CD8-positive, alpha-beta memory T cell (primary cell): ENCODE measurements at places on chromosomes 11 and 22. TPM values are rescaled to one million over a fixed set of nuclear protein-coding genes. Genes with fewer than 3 reads are reported as not detected.

The ESAM gene
- 0.77 TPM for total RNA-seq

DNA sequence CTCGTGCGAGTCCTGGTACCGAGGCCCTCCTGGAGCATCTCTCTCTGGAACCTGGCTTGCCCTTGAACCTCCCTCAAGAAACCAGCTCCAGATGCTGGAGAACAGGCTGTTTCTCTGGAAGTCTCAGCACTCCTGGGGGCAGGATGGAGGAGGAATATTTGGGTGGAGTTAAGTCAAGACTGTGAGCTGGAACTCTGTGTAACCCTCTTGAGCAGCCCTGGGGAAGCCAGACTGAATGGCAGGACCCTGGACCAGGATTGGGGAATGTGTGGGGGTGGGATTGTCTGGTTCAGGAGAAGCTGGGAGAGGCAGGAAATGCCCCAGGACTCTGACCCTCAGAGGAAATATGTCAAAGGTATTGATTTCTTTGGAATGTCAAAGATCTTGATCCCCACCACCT, 7.7 kb downstream of the CREB3L1 start:
- H3K4me1 ChIP-seq, result no peaks in the 10 kb centered on the region
- no peaks in the 10 kb centered on the region for H3K27me3 ChIP-seq
- no peak overlapping the region for H3K4me3 ChIP-seq

GRCh38 chr11:69682221-69682620, 7.1 kb upstream of the LTO1 start:
- no peak for DNase-seq
- H3K4me3 ChIP-seq, result no peak overlapping the region
- H3K36me3 ChIP-seq, result no peaks in the 10 kb centered on the region

DNA sequence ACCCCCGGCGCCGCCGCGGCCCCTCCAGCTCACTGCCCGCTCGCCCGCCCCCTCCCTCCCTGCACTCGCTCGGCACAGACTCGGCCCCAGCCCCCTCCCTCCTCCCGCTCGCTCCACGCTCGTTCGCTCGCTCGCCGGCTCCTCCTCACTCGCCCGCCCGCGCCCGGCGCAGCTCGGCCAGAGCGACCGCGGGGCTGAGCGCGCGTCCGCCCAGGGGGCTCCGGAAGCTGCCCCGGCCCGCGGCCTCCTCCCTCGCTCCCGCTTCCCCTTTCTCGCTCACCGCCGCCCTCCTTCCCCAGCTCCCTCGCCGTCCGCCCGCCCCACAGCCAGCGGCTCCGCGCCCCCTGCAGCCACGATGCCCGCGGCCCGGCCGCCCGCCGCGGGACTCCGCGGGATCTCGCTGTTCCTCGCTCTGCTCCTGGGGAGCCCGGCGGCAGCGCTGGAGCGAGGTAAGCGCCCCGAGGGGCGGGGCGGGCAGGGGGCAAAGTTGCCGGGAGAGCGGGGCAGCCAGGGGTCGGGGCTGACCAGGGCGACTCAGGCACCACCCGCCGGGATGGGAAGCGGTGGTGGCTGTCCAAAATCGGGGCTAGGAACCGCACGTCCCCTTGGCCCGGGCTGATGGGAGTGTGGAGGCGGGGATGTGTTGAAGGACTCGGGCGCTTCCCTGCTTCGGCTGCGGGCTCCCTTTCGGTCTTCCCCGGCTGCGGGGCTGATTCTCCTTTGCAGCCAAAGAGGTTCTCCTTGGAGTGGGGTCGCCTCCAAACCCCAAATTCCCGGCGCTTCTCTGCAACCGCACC, at the start of gene SEZ6L:
TSS of gene SEZ6L (plus strand) at position 148 of the 797 bp plus-strand sequence. CDS start at position 356, 208 bp downstream.
- no peak for DNase-seq
- H3K36me3 ChIP-seq, result no peaks in the 10 kb centered on the region

GRCh38 chr11:119169282-119169719, 776 bp downstream of the NLRX1 start:
- H3K4me3 ChIP-seq, result peak overlapping the region; percentile 66
- no peaks in the 10 kb centered on the region for H3K27me3 ChIP-seq
- DNase-seq, result no peak
- H3K4me1 ChIP-seq, result peaks cover 7% of the 10 kb centered on the region
- H3K36me3 ChIP-seq, result peaks cover under 1% of the 10 kb centered on the region

GRCh38 chr11:86687185-86687778, 14.9 kb upstream of the ME3 start:
- no peak for DNase-seq
- no peaks in the 10 kb centered on the region for H3K27me3 ChIP-seq
- H3K4me3 ChIP-seq, result no peak overlapping the region
- H3K27ac ChIP-seq, result no peak overlapping the region
- no peaks in the 10 kb centered on the region for H3K4me1 ChIP-seq

GRCh38 chr11:119594639-119595249, 134.3 kb downstream of the NECTIN1 start:
- DNase-seq, result no peak
- no peaks in the 10 kb centered on the region for H3K36me3 ChIP-seq
- peaks cover under 1% of the 10 kb centered on the region for H3K27me3 ChIP-seq
- H3K4me3 ChIP-seq, result no peak overlapping the region
- H3K4me1 ChIP-seq, result no peaks in the 10 kb centered on the region

DNA sequence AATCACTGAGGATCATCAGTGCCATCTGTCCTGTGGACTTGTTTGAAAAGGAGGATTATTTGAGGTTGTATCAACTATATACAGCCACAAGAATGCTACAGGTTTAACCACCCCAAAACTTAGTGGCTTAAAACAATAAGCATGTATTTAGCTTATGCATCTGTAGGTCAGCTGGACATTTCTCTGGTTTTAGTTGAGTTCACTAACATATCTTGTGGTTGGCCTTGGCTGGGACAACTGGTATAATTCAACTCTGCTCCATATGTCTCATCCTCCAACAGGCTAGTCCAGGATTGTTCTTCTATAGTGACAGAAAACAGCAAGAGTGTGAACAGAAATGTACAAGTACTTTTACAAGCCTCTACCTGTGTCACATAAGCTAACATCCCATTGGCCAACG, 49.9 kb upstream of the SOX6 start:
- no peak overlapping the region for H3K27ac ChIP-seq
- no peaks in the 10 kb centered on the region for H3K4me1 ChIP-seq
- no peaks in the 10 kb centered on the region for H3K36me3 ChIP-seq
- no peaks in the 10 kb centered on the region for H3K27me3 ChIP-seq
- no peak overlapping the region for H3K4me3 ChIP-seq
